ENCODE measurements at places on chromosomes 3 and 15.
A peak's percentile ranks its signal among the peaks of the same experiment; 100 is the strongest.

DNA sequence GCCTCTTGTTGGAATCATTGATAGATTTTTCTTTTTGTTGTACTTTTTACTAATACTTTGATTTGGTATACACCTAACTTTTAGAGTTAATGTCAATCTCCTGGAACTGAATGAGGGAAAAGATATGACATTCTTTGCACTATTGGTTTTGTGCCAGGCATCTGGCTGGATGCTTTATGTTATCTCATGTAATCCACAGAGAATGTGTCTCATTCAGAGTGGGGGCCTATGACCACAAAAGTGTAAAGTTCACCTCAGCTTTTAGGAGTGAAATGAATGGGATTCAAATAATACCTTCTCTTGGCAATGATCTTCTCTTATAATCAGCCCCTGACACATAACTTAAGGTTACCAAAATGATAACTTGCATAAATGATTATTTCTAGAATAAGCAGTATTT, 329.1 kb upstream of the ROPN1 start:
- no peak for DNase-seq
- no peaks in the 10 kb centered on the region for H3K27me3 ChIP-seq
- no peak overlapping the region for H3K4me3 ChIP-seq
- peaks cover 6% of the 10 kb centered on the region for H3K4me1 ChIP-seq
- H3K27ac ChIP-seq: no peak overlapping the region
- peaks cover 4% of the 10 kb centered on the region for H3K36me3 ChIP-seq

- H3K27ac ChIP-seq: no peak overlapping the region
- no peaks in the 10 kb centered on the region for H3K36me3 ChIP-seq
- H3K27me3 ChIP-seq: no peaks in the 10 kb centered on the region
- H3K4me3 ChIP-seq: no peak overlapping the region
Measured at GRCh38 chr3:181609030-181609767, 102.5 kb upstream of the SOX2 start.

GRCh38 chr3:88298189-88298588, 148.4 kb downstream of the C3orf38 start:
- H3K27ac ChIP-seq: no peak overlapping the region
- no peaks in the 10 kb centered on the region for H3K4me1 ChIP-seq
- no peaks in the 10 kb centered on the region for H3K27me3 ChIP-seq
- no peaks in the 10 kb centered on the region for H3K36me3 ChIP-seq

DNA sequence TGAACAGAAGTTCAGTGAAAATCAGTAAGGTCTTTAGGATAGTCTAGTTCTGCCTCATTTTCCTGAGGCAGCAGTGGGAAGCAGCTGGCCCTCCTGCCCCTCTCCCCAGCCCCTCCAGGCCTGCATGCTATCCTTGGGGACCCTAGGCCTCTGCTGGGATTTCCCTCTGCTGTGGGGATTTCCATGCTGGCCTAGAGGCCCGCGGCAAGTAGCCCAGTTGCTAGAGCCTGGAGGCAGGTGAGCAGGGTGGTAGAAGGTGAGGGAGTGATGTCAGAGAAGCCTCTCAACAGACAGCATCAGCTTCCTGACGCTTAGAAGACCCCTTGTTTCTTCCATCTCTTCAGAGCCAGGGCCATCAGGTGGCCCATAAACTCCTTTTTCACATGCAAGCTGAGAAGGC, 305.8 kb upstream of the THBS1 start:
- H3K27ac ChIP-seq: no peak overlapping the region
- H3K4me1 ChIP-seq: no peaks in the 10 kb centered on the region

DNA sequence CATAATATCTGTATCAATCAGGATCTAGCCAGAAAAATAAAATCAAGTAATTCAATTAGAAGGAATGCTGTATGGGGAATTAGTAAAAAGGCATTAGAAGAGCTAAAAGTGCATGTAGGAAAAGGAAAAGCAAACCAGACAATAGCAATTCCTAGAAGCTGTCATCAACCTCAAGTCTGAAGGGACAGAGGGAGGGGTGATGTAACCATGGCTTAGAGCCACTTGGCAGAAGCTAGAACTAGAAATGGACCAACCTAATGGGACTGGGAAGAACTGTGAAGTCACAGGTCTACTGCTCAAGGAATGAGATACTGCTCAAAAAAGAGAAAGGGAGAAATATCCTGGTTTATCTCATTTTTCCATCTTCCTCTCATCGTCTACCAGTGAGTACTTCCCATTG, 590.7 kb upstream of the SGO1 start:
- H3K4me3 ChIP-seq: no peak overlapping the region
- no peak overlapping the region for H3K27ac ChIP-seq
- H3K4me1 ChIP-seq: no peaks in the 10 kb centered on the region
- DNase-seq: no peak
- no peaks in the 10 kb centered on the region for H3K36me3 ChIP-seq

DNA sequence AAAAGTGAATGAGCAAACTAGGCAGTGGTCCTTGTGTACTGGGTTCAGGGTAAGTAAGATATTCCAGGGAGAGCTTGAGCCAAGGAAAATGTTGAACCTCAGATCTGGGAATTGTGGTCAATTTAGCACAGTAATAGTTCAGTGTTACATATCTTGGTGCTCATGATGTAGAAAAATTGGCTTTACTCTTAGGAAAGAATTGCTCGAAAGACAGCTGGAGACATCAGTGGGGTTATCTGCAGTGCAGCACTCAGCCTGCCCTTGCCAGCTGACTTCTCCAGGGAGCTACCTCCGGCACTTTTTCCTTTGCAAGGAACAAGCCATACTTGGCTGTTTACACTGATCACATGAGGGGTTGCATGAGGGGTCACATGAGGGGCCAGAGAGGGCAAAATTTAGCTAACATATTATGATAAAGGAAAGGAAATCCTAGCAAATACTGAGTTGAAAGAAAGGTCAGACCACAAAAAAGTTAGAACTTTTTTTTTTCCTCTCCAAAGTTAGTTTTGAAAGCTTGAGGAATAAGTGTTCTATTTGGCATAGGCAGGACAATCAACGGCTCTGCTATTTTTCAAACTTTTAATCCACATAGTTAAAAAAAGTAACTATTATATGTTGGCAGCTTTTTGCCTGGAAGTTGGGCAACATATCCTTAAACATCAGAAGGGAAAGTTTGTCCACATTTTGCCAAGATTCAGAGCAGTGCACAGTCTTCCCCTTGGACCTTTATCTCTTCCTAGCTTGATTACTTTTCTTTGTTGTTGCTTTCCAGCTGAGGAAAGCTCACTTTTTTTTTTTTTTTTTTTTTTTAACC, 92.4 kb downstream of the COL6A6 start:
- H3K27ac ChIP-seq: no peak overlapping the region
- peak; percentile 68 for DNase-seq
- H3K36me3 ChIP-seq: no peaks in the 10 kb centered on the region

DNA sequence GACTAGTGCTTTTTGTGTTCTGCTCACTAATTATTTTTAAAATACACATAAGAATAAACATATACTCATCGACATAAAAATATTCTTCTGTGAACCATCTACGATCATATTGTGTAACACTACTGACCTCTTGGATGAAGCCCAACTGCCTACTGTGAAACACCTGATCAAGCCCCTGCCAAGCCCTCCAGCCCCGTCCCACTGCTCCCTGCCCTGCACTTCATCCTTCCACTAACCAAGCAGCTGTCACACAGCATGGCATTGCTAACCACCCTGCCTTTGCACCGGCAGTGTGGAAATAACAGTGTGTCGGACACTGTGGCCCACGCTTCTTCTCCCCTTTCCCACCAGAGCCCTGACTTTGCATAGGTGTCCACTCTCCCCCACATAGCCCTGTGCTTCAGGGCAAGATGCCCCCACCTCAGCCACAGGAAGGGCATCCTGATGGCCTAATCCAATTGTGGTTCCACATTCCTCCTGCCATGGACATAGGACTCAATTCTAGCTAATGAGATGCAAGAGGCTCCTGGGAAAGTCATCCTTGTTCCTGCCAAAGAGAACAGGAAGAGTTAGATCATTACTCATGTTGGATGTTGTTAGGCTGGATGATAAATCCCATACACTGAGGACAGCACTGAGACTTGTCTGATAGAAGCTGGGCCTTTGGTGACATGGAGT, 35.0 kb upstream of the ARID3B start:
- H3K36me3 ChIP-seq: no peaks in the 10 kb centered on the region
- no peak overlapping the region for H3K27ac ChIP-seq
- no peaks in the 10 kb centered on the region for H3K4me1 ChIP-seq
- peak; percentile 4 for DNase-seq

DNA sequence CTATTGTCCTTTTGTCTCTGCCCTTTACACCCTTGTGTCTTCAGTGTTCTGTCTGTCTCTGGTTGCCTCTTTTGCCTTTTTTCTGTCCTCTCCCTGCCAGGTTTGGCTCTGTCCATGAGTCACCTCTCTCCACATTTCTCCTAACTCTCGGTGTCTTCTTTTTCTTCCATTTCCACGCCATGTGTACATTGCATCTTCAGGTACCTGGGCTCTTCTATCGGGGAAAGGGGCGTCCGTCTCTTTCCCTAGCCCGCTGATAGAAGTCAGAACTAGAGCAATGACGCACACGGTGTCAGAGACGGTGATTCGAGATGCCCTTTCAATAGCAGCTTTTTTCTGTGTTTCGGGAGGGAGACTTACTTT, 641 bp downstream of the OPA1 start:
- H3K4me3 ChIP-seq: peak overlapping the region; percentile 79
- peaks cover 26% of the 10 kb centered on the region for H3K4me1 ChIP-seq
- DNase-seq: no peak
- H3K27me3 ChIP-seq: no peaks in the 10 kb centered on the region
- no peaks in the 10 kb centered on the region for H3K36me3 ChIP-seq

- DNase-seq: no peak
- H3K4me1 ChIP-seq: peaks cover 30% of the 10 kb centered on the region
- no peaks in the 10 kb centered on the region for H3K36me3 ChIP-seq
- no peak overlapping the region for H3K27ac ChIP-seq
- no peaks in the 10 kb centered on the region for H3K27me3 ChIP-seq
Measured at GRCh38 chr3:107062310-107062709, 314.9 kb upstream of the CCDC54 start.

DNA sequence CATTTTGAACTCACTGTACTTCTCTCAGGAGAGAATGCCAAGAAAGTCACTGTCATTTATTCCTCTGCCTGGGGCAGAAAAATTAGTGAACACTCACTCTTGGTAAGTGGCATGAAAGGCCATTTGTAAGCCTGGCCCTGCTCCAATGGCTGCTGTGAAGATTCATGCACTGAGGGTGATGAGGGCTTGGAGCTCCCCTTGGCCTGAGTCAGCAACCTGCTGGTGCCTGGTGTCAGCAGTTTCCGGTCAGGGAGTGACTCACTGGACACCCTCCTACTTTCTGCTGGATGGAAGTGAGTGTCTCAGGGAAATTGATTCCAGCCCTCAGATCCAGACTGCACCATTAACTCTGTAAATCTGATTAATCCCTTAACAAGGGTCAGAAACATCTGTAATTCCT, 37.6 kb downstream of the TRA2B start:
- H3K27me3 ChIP-seq: no peaks in the 10 kb centered on the region
- DNase-seq: no peak
- H3K27ac ChIP-seq: no peak overlapping the region

DNA sequence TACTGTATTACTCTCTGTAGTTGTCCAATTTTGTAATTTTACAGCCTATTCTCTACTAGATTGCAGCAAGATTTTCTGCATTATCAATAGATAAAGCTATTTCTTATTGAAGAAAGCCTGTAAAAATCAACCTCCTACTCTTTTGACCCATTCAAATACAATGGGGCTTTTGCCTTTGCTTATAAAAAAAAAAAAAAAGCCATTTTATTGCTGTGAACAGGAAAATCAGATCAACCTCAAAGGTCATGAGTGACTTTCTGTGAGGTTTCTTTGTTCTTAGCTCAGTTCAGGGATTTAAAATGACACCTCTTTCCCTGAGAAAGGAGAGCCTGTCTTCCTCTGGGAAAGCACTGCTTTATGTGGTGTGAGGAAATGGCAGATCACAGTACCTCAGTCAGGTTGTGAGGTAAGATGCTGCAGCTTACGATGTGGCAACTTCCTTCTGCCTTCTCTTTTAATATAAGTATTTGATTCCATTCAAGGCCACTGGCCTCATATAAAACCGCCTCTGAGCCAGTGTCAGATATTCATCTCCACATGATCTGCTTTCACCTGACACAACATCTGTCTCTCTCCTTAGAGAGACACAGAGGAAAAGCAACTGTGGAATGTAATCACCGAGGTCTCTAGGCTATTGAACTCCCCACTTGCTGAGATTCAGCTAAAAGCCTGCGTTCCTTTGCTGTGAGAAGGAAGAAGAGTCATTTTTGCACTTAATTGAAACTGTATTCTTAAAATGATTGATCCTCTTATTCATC, 161.5 kb upstream of the MB21D2 start:
- no peaks in the 10 kb centered on the region for H3K36me3 ChIP-seq
- no peaks in the 10 kb centered on the region for H3K27me3 ChIP-seq
- no peak overlapping the region for H3K27ac ChIP-seq
- no peak overlapping the region for H3K4me3 ChIP-seq

GRCh38 chr3:197427021-197427420, 128.6 kb upstream of the DLG1 start:
- DNase-seq: no peak
- H3K4me1 ChIP-seq: no peaks in the 10 kb centered on the region
- no peak overlapping the region for H3K4me3 ChIP-seq
- H3K27me3 ChIP-seq: peaks cover 14% of the 10 kb centered on the region

DNA sequence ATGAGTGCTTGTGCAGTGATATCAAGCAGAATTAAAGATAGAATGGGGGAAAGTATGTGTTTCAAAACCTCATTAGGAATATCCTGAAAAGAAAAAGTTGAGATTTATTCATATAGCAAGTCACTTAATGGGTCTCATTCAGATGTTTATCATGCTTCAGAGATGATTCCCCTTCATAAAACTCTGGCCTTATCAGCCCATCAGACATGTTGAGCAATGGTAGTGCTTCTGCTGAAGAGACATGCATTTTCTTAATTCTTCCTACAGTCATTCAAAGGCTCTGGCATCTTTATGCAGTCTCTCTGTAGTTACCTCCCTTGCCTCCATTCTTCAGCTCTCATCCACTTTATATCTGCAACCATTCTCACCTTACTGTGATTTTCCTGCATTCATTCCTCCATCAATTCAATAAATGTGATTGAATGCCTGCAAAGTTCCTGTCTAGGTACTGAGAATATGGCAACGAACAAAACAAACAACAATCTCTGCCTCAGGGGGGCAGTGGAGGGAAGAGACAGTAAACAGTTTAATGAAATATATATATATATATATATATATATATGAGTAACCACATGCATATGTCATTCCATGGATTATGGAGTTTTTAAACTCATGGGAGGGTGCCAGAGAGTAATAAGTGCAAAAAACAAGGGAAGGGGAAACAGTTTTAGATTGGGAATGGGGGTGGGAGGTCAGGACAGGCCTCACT, 138.5 kb downstream of the NECTIN3 start:
- H3K36me3 ChIP-seq: no peaks in the 10 kb centered on the region
- H3K4me1 ChIP-seq: no peaks in the 10 kb centered on the region
- H3K27me3 ChIP-seq: no peaks in the 10 kb centered on the region
- no peak for DNase-seq

- DNase-seq: no peak
- no peaks in the 10 kb centered on the region for H3K27me3 ChIP-seq
- peaks cover under 1% of the 10 kb centered on the region for H3K36me3 ChIP-seq
Measured at GRCh38 chr15:45589256-45589655, 2.1 kb downstream of the BLOC1S6 start.

DNA sequence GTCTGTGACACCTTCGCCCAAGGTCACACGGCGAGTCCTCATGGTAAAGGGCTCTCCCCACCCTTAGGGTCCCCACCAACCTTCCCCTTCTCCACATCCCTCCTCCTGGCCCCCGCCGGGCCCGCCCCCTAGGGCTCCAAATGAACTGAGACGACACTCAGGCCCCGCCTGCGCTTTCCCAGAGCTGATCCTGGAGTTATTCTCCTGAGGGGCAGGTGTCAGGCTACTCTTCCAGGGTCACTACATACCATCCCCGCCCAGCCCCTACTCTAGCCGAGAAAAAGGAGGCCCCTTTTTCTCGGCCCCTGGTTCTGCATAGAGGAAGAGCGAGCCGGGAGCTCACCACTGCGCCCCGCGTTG, 292 bp downstream of the USP4 start:
- H3K27me3 ChIP-seq: no peaks in the 10 kb centered on the region
- peak overlapping the region; percentile 76 for H3K4me3 ChIP-seq
- no peak for DNase-seq
- H3K27ac ChIP-seq: peak overlapping the region; percentile 87

Measured in tibial artery (tissue), 4 donors.